ENCODE measurements at places on chromosomes 16 and 17.

- no peak for DNase-seq
Observed at GRCh38 chr16:14042706-14043105, 28.4 kb upstream of the MRTFB start.

DNA sequence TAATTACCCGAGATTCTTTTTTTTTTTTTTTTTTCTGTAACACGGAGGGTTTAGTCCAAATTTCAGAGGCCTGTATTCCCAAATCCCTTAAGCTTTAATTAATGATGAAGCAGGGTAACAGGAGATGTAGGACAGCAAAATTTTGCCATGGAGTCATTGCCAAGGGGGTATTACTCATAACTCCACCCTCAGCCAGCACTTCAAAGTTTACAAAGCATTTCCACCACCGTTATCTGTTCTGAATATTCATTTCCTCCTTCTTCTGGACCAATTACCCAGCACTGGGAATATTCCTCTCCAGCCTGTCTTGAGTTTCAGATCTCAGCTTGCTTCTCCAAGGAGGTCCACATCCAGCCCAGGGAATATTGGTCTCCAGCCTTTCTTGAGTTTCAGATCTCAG lies 747.5 kb upstream of the EEF2KMT start:
- no peak for DNase-seq

DNA sequence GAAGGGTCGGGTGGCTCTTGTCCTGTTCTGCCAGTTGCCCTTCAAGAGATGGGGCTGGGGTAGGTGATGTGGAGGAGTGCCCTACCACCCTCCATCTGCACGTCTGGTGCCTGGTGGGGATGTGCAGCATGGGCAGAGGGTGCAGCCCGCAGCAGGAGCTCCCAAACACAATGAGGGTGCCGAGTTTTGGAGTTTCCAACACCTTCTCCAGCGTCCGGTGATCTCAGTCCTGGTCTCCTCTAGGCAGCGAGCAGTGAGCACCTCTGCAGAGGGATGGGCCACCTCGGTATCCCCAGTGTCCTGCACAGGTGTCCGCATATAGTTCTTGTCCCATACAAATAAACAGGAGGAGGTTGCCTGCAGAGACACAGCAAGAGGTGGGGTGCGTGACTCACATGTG lies 136.0 kb downstream of the ENGASE start:
- DNase-seq = no peak

DNA sequence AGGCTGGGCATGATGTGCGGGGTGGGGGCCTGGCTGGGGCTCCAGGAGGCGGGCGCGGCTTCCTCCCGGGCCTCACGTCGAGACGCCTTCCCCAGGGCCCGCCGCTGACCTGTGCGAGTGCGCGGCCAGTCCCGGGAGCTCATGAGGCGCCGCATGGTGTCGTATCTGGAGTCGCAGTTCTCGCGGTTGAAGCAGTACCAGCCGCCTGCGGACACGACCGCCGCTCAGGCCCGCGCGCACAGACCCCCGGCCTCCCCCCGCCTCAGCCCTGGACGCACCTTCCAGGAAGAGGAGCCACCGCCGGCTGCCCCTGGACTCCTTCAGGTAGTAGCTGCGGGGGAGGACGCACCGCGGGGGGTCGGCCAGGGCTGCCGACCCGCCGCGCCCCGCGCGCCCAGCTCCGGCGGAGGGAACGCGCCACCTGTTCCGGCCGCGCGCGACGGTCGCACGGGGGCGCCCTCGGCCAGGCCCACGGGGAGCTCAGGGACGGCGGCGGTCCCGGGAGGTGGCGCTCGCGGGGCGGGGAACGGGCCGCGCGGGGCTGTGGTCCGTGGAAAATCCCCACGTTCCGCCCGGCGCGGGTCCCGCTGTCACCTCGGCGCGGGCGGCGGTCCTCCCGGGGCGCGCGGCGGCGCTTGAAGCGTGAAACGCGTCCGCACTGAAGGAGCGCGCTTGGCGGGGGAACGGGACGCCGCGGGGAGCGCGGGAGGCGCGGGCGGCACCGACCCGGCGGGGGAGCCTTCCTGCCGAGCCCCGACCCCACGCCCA lies 1.4 kb downstream of the NOTUM start:
- DNase-seq = peak; percentile 78

GRCh38 chr17:44807817-44808155 lies 22.3 kb downstream of the GJC1 start:
- DNase-seq = no peak

GRCh38 chr16:89164436-89164835 lies 7.1 kb upstream of the CDH15 start:
- DNase-seq = no peak

DNA sequence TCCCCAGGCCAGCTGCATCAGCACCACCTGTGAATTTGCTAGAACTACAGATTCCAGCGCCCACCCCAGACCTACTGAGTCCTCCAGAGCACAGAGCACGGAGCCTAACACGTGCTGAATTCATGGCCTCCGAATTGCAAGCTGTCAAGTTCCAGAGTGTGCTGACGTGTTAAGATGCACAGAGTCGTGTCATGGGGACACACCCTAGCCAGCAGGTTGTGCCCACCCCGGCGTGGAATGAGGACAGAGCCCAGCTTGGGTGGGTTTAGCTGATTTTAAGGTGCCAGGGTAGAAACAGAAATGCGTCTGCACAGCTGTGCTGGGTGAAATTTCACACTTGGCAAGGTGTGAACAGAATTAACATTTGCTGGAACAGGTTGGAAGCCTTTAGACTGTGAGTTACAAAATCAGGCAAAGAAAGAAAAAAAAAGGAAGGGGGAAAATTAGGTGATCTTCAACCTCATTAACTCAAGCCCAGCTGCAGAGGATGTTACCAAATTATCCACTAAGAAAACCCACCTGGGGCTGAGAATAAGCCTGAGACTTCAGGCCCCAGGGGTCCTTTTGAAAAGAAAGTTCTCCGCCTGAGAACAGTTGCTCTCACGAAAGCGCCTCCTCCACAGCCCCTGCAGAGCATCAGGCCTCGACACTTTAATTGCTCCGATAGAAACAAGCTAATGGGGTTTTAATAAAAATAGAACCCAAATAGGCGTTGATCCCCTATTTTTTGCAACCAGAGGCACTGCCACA lies 27.1 kb downstream of the GINS3 start:
- no peak for DNase-seq

DNA sequence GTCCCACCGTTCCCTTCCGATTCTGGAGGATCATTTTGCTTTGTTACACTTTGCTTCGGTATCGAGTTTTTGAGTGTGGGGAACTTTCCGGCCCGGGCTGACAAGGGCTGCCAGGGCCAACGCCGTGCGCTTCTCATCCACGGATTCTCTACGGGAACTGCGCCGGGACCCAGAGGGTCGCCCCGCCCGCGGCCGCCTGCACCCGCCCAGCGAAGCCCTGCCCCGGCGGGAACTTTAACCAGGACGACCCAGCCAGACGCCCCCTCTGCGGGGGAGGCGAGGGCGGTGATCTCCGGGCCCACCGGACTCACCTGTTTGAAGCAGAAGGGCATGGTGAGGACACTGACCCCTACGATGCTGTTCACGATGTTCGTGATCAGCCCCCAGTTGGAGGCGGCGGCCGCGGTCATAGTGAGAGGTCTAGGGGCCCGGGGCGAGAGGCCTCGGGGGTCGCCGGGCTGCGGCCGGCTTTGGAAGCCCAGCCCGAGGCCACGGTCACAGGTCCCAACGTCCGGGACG lies 536 bp downstream of the SLC38A10 start:
- peak; percentile 17 for DNase-seq

- DNase-seq = no peak
Observed at GRCh38 chr16:67709050-67709449, 10.1 kb downstream of the GFOD2 start.

GRCh38 chr16:19948186-19949104 lies 63.8 kb upstream of the GPRC5B start:
- no peak for DNase-seq

GRCh38 chr17:2212400-2212981 lies 91.1 kb downstream of the SMG6 start:
- no peak for DNase-seq

- no peak for DNase-seq
Observed at GRCh38 chr16:50719401-50720337, 22.2 kb upstream of the CYLD start.

GRCh38 chr16:51312363-51313150 lies 161.5 kb upstream of the SALL1 start:
- no peak for DNase-seq

DNA sequence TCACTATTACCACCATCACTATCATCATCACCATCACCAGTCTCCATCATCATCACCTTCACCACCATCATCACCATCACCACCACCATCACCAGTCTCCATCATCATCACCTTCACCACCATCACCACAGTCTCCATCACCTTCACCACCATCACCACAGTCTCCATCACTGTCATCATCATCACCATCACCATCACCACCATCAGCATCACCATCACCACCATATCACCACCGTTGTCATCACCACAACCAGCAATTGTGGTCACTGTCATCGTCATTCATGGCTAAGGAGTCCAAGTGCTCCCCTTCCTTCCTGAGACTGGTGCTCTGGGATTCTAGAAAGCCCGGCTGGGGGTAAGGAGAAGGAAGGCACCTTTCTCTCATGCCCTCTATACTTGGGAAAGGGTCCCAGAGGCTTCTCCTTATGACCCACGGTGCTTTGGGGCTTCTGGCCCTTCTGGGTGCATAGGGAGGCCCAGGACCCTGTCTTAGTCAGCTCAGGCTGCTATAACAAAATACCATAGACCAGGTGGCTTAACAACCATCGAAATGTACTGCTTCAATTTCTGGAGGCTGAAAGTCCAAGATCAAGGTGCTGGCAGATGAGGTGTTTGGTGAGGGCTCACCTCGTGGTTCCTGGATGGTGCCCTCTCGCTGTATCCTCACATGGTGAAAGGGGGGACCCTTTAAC lies 93.4 kb upstream of the GSE1 start:
- DNase-seq = peak; percentile 12

DNA sequence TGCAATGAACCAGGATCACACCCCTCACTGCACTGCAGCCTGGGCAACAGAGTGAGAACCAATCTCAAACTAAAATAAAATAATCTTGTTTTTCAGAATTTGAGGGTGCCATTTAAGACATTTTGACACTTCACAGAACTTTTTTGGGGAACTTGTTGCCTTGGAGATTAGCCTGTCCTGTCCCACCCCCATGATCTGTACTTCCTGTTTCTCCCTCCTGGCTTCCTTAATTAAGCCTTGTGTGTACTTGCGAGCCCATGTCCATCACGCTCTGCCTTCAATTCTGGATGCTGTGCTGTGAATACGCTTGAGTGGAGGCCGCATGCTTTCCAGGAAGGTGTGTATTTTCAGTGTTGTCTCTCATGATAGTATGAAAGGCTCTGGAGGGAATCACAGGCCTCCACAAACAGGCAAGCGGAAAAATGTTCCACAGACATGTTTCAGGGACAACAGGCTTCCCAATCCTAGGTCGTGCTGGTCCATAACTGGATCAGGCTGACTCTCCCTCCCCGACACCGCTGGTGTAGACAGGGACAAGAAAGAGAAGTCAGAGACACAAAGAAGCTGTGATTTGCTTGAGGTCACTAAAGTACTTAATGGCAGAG lies 56.9 kb downstream of the NOS2 start:
- DNase-seq = peak; percentile 37
